ENCODE measurements at places on chromosomes 2 and 18.
A peak's percentile ranks its signal among the peaks of the same experiment; 100 is the strongest.

GRCh38 chr2:164593541-164593940 is 27.7 kb downstream of the GRB14 start:
- no peak for DNase-seq

DNA sequence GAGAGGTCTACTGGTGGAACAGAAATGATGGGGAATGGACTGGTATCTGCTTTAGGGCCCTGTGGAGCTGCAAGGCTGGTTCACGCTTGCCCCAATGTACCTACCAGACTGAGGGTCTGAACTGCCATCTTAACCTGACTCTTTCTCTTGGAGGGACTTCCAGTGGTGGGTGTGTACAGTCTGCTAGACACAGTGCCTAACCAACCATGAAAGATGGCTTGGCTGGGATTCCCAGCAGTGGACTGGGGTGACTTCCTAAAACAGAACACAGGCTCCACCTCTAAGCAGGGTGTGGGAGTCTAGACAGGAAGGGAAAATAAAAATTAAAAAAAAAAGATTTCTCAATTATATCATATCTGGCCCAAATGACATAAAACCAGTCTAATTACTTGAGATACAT is 25.5 kb upstream of the MYO3B start:
- no peak for DNase-seq

DNA sequence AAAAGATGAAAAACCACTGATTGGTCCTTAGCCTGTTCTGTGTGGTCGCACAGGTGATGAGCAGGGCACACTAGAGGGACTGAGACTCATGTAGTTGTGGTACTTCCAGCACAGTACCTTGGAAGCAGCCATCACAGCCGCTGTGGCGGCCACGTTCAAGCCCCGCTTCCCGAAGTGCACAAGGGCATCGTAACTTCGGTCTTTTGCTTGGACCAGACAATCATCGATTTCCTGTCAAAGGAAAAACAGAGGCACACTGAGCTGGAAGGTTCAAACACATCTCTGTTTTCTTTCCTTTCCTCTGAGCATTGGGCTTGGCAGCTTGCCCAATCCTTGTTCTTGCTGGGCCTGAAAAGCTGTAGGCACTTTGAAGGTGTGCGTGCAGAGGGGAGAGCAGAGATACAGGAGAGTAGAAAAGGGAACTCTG is 52.6 kb downstream of the MRPL35 start:
- peak; percentile 37 for DNase-seq

DNA sequence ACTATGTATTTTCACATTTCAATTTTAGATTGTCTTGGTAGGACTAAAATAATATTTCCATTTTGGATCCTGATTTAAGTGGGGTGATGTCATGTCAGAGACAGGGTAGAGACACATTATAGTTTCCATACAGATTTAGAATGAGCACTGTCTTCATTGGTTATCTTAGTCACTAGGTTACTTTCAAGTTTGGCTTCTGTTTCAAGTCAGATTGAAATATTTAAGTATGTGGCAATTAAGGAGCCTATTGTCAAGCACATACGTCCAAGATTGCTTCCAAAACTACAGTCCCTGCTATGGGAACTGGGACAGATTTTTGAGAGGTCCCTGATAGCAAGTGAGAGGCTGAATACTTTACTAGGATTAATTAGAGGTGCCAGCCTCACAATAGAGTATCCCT is 89.2 kb upstream of the FAM117B start:
- DNase-seq: no peak

DNA sequence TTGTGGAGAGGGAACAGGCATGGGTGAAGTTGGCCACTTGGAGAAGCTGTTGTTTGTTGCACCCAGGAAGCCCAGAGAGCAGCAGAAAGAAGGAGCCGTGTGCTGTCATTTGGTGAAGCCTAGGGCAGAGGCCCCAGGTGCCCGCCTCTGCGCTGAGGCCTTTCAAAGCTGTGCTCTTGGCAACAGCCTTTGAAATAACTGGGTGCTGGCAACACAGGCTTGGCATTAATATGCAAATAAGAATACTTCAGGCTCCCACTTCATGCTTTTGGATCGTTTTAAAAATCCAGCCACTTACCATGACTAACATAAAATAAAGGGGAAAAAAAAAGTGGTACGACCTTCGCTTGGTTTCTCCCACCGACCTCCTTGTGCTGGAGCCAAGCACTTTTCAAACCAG is 41.1 kb downstream of the DHRS9 start:
- DNase-seq: no peak

GRCh38 chr18:32368991-32369390 is 101.7 kb downstream of the GAREM1 start:
- DNase-seq: no peak

- peak; percentile 90 for DNase-seq
Measured at GRCh38 chr18:49521216-49521835, 34.3 kb upstream of the C18orf32 start.

- no peak for DNase-seq
Measured at GRCh38 chr2:15913146-15913545, 27.2 kb upstream of the MYCN start.

GRCh38 chr2:111519071-111519470 is 364.9 kb downstream of the ANAPC1 start:
- DNase-seq: no peak
